ENCODE measurements at places on chromosomes 3 and 15.

DNA sequence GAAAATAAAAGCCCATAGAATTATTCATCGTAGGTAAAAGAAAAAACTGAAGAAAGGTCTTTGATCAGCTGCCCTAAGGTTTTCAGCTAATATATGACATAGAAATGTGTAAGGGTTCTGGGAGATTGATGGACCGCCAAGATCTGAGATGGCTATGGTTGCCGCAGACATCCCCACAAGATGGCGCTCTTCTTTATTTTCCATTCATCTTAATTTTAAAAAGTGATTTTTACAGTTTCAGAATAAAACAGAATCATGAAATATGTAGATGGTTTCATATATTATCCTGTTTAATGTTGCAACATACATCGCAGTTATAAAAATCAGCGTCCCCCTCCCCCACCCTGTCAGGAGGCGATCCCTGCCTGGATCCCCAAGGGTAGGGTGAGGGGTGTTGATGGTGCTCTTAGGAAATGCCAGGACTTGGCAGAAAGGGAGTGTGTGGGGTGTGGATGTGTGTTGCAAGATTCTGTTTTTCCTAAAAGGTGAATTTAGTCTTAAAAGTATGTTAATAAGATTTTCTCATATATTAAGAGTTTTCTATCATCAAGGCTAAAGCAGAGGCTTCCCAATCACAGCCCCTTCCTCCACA is 68.8 kb downstream of the ANXA2 start:
- DNase-seq: no peak

GRCh38 chr3:136783708-136784191 is 31.6 kb upstream of the STAG1 start:
- DNase-seq: no peak

DNA sequence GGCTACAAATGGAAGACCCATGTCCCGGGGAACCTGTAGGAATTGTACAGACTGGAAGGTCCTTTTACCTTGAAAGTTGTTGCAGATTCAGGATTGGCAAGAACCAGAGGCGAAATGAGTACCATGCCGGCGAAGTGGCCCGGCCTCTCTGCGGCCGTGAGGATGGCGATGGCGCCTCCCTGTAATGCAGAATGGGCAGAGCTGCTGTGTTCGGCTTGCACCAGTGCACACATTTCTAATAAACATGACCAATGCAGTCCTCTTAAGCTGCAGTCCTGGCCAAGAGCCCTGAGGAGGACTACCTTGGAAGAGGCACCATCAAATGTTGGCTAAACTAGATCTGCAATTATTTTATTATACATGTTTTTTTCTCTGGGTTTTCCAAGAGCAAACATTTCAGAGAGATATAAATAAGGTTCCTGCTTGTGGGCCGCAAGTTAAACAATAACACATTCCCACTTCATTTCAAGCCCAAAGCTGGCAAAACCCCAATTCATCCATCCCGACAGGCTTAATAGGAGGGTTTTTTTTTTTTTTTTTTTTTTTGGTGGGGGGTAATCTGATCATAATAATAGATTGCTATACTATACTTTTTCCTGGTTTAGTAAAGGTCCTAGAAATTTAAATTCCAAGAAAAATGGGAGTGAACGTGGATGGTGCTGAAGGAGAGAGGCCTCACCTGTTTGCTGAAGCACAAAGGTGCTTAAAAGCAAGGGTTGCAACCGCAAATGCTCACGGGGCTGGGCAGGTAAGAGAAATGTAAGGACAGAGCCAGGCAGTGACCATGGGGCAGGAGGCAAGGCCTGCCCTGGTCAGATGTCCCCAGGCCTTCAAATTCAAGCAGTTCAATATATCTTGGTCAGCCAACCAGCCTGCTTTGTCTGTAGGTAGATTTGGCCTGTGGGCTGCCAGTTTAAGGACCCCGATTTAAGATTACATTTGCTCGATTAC is 48.5 kb downstream of the ABTB1 start:
- DNase-seq: no peak

- DNase-seq: no peak
These were observed 226.0 kb upstream of the TPM1 start for GRCh38 chr15:62816342-62817069.

- DNase-seq: no peak
These were observed 6.2 kb upstream of the SLC6A6 start for GRCh38 chr3:14396031-14396692.

- no peak for DNase-seq
These were observed 33.1 kb downstream of the DZIP1L start for GRCh38 chr3:138082085-138082991.

DNA sequence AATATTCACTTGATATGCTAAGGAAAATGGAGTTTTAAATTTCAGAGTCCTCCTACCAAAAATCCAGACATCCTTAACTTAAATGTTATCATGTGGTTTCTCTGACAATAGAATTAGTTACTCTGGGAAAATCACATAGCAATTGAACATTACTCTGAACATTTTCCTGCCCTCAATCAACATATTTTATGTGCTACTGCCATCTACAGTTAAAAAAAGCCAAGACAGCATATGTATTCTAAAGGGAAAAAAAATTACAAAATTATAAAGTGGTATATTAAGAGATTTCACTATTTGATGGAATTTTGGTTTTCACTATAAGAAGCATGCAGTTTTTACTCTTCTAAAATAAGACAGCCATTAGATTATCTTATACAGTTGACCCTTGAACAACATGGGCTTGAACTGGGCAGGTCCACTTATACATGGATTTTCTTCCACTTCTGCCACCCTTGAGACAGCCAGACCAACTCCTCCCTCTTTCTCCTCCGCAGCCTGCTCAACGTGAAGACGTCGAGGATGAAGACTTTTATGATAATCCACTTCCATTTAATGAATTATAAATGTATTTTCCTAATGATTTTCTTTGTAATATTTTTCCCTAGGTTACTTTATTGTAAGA is 122.3 kb downstream of the ATP1B3 start:
- DNase-seq: no peak

Data from iPS DF 19.7 (cell line).